ENCODE measurements at places on chromosomes 12 and 14. TPM values are rescaled to one million over a fixed set of nuclear protein-coding genes. Genes with fewer than 3 reads are reported as not detected.
A peak's percentile ranks its signal among the peaks of the same experiment; 100 is the strongest.

GRCh38 chr14:67943947-67944346 is 124.4 kb downstream of the RAD51B start:
- peak; percentile 57 for DNase-seq

GRCh38 chr12:45398552-45398951 is 182.7 kb downstream of the ANO6 start:
- no peak for DNase-seq

DNA sequence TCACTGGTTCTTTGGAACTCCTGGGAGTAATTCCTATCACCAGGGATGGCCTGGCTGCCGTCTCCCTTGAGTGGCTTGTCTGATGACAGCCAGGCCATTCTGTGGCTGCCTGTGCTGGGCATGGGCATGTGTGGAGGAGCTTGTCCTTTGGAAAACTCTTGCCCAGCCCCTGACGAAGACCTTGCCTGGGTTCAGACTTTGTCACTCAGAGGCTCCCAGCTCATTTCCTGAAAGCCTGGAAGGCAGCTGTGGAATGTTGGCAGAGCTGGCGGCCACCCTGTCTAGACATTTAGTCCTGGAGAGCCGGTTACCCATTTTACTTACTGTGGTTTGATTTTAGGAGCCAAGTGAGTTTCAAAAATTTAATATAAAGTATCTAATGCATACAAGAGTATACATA is 34.0 kb downstream of the TUNAR start:
- no peak for DNase-seq

- no peak for DNase-seq
These were observed 343.3 kb downstream of the MDGA2 start for GRCh38 chr14:47332106-47332505.

Gene SLC25A47
- not detected for total RNA-seq

Gene KCNJ8
- not detected for total RNA-seq

DNA sequence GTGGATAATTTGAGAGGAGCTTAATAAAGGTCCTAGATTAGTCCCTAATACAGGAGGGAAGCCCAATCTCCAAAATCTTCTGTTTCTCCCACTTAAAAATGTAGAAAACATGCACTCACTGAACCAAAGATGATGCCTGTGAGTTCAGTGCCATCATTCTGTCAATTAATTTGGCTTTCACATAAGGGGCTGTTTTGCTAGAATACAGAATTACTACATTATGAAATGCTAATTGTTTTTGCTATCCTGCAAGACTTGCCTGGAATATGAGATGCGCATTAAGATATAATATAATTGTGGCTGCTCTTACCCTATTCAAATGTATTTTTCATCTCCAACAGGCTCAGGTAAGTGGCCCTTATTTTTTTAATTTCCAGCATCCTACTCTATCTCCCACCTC is 111.7 kb downstream of the SEC23A start:
- no peak for DNase-seq

DNA sequence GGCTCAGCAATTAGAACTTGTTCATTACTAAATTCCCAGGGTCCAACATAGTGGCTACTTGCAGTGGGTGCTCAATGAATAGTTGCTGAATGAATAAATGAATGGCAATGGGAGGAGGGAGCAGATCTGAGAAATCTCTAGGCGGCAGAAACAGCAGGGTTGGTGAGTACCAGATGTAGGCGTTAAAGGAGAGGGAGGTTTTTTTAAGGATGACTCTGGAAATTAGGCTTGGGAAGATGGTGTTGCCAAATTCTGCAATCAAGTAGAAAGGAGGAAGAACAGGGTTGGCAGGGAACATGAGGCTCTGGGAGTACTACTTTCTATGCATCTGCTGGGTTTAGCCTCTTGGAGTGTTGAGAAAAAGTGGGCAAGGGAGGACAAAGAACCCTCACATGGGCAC is 207.1 kb downstream of the APAF1 start:
- DNase-seq, result no peak

GRCh38 chr12:80837342-80837978 is 100.3 kb downstream of the LIN7A start:
- peak; percentile 20 for DNase-seq

- DNase-seq, result no peak
These were observed 123.0 kb downstream of the FSCB start for GRCh38 chr14:44384093-44384492.

Gene AHNAK2
- total RNA-seq, result 223 TPM

GRCh38 chr14:77319422-77319821 is 1.3 kb downstream of the POMT2 start:
- no peak for DNase-seq

DNA sequence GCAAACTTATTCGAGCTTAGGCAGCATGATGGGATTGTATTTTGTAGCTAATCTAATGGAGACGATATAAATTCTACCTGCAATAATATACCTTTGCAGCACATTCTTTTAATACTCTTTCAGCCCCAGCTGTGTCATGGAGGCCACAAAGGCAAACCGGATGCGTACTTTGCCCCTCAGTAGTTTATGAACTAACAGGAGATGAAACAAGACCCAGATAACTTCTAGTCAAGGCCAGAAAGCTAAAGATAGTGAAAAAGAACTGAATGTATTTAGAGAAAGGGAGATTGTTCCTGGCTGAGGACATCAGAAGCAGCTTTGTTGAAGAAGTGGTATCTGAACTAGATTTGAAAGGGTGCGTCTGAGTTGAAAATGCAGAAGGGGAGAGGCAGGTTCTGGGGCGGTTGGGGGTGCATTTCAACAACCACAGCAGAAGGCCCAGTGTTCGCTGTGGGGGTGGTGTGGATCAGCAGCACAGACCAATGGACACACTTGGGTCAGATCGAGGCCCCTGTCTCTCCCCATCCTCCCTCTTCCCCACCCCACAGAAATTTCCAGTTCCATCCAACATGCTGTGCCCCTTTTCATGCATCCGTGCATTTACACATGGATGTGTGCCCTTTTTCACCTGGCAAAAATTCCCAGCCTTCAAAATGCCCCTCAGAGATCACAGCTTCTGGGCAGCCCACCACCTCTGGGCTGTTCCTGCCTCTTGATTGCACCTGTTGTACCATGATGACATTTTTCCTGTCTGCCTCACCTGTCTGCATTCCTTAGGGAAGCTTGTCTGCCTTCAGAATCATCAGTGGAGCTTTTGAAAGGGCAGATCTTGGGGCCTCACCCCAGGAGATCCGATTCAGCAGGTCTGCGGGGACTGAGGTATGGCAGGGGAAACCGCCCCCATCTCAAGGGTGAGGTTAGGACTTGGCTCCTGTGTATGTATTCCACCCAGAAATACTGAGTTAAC is 2.2 kb downstream of the ZNF839 start:
- DNase-seq, result no peak

DNA sequence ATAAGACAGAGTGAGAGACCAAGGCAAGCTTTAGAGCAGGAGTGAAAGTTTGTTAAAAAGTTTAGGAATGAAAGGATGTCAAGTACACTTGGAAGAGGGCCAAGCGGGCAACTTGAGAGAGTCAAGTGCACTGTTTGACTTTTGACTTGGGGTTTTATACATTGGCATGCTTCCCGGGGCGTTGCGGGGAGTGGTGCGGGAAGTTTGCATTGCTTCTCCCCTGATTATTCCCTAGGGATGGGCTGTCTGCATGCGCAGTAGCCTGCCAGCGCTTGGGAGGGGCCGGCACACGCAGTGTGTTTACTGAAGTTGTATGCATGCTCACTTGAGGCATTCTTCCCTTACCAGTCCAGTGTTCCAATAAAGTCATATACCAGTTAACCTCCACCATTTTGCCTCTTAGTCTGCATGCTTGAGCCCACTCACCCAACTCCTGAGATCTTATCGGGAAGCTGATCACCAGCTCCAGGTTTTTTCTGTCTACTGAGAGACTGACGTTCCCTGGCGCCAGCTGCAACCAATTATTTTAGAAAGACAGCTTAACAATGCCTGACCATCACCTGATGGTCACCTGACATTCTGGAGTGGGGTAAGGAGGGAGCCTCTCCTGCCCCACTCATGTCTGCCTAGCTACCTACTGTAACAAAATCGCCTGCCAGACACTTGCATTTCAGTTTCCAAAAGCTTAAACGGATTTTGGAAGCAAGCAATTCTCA is 53.2 kb downstream of the DACT1 start:
- no peak for DNase-seq

Gene ZDHHC22
- total RNA-seq, result 0.46 TPM

Gene CLEC6A
- not detected for total RNA-seq

GRCh38 chr14:72054911-72055310 is 122.7 kb downstream of the RGS6 start:
- no peak for DNase-seq

Gene NYNRIN
- total RNA-seq, result 0.31 TPM

Gene INSM2
- total RNA-seq, result not detected

Gene BTBD7
- total RNA-seq, result 24.7 TPM

Gene FGF6
- not detected for total RNA-seq

Gene PIWIL1
- total RNA-seq, result not detected

Gene ERBB3
- total RNA-seq, result 0.90 TPM

GRCh38 chr14:27392153-27392552 is 794.3 kb upstream of the NOVA1 start:
- DNase-seq, result no peak

GRCh38 chr12:51070004-51070403 is 13.4 kb downstream of the CSRNP2 start:
- no peak for DNase-seq

DNA sequence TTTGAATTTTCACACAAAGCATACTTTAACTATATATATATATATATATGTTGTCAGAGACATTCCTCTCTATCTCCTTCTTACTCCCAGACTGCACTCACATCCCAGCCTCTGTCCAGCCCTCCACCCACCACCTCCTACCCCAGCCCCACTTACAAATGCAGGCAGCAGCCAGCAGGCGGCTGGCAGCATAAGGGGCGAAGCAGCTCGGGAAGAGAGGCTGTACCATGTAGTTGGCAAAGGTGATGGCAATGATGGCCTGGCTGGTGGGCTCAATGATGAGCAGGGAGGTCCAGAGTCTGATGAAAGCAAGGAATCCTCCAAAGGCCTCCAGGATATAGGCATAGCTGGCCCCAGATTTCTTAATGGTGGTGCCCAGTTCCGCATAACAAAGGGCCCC is 2.5 kb downstream of the SLC7A7 start:
- DNase-seq, result no peak

DNA sequence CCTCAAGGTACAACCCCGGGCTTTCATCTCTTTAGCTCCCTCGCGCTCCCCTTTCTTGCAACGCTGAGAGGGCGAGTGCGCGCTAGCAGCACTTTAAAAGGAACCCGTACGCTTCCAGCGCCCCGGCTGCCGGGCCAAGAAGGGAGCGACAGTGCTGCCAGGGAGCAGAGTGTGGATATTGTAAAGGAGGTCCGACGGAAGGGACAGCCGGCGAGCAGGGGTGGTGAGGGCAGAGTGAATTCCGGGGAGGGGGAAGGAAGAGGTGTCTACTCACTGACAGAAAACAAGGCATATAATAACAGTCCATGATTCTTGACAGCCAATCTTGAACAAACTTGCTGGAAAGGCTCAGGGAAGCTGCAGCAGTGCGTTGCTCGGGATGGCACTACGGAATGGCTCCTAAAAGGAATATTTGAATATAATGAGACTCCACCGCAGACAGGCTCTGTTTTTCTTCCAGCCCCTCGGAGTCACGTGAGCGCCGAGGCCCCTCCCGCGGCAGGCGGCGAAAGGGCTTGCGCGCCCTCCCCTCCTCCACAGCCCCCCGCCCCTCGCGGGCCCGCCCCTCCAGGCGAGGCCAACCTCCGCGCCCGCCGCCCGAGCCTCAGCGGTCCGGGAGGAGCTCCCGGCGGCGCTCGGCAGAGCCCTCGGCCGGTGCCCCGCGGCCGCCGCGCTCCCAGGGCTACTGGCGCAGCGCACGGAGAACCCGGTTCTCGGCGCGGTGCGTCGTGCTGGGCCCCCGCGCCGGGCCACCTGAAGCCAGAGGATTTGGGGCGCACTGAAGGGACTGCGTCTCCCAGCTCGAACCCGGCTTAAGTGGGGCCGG is 3.4 kb downstream of the BMP4 start:
- DNase-seq, result no peak

DNA sequence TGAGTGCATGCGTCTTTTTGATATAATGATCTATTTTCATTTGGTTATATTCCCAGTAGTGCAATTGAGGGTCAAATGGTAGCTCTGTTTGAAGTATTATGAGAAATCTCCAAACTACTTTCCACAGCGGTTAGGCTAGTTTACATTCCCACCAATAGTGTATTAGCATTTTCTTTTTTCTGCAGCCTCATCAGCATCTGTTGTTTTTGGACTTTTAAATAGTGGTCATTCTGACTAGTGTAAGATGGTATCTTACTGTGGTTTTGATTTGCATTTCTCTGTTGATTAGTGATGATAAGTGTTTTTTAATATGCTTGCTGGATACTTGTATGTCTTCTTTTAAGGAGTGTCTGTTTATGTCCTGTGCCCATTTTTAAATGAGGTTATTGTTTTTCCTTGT is 3.7 kb upstream of the KLRC1 start:
- DNase-seq, result no peak

Gene FSCB
- total RNA-seq, result not detected

DNA sequence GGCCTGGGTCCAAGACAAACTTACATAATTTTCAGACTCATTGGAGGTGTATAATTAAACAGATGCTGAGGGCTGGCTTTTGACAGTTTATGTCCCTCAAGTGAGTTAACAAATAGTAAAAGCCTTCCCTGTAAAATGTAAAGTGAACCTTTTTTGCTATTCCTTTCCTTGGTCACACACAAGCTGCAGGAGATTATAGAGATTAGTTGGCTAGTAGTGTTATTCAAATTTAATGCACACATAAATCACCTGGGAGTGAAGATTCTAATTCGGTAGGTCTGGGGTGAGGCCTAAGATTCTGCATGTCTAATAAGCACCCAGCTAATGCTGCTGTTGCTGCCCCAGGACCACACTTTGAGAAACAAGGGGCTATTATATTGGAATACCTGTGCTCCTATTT is 206.2 kb upstream of the SSTR1 start:
- DNase-seq, result no peak

GRCh38 chr12:55935738-55936151 is 4.8 kb downstream of the DGKA start:
- DNase-seq, result no peak

Gene OR6C2
- not detected for total RNA-seq

Gene CYP27B1
- 4.0 TPM for total RNA-seq

DNA sequence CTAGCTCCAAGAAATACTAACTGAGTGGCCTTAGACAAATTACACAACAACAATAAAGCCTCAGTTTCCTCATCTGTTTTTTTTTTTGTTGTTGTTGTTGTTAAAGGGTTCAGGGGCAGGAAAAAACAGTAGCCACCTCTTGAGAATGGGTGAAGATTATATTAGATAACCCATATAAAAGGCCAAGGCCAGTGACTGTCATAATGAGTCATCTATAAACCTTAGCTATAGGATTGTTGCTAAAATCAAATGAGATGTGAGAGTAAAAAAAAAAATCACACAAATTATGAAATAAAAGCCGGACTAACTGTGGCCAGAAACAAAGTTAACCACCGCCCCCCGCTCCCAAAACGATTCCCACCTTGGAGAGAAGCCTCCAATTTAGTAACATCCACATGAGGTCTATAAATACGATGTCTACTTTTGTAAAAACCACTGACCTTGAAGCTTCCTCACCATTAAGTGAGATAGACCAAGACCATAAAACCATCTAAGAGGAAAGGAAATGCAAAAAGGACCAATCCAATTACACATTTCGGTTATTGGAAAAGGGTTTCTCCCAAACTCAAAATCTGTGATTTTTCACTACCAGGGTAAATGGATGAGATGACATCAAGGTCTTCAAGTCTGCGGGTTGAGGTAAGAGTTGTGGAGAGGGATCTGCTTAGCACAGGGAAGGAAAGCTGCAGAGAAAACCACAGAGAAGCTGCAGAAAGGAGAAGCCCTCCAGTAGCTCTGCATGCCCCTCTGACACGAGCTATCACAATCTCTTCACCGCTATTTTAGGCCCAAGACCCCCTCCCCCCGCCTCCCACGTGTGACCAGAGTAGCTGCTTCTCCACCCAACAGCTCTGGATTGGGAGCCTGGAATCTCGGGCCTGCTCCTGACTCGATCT is 1.0 kb downstream of the NAA25 start:
- DNase-seq, result no peak
